ENCODE measurements at places on chromosomes 11 and 22. TPM values are rescaled to one million over a fixed set of nuclear protein-coding genes. Genes with fewer than 3 reads are reported as not detected.

The IRAG1 gene
- total RNA-seq = 13.8 TPM

The SPDYC gene
- not detected for total RNA-seq

The TUBA8 gene
- 9.7 TPM for total RNA-seq

The NEFH gene
- total RNA-seq = 109 TPM

The SNRPD3 gene
- total RNA-seq = 129 TPM

The OR5T1 gene
- not detected for total RNA-seq

The OR10A2 gene
- total RNA-seq = not detected
